ENCODE measurements at places on chromosomes 7 and 10.

DNA sequence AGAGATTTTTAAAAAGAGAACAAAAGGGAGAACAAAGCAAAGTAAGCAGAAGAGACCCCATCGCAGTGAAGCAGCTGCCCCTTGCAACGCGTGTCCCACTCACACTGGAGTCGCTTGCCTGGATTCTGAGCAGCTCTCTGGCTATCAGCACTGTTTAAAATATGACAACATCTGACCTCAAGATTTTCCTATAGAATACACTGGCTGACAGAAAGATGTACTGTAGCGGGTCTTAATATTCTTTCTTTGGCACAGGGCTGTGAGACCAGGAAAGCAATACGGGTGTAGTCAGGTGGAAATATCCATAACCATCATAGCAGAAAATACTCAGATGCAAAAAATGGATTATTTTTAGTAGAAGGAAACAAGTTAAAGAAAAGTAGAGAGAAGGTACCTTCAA lies 125.7 kb upstream of the TNS3 start:
- DNase-seq, result no peak

- DNase-seq, result peak; percentile 61
These were observed 102.1 kb upstream of the ANLN start for GRCh38 chr7:36287371-36288241.

GRCh38 chr7:90262438-90262837 lies 17.5 kb downstream of the CFAP69 start:
- DNase-seq, result no peak

- DNase-seq, result no peak
These were observed 453.5 kb upstream of the SEMA3A start for GRCh38 chr7:84647797-84648757.

DNA sequence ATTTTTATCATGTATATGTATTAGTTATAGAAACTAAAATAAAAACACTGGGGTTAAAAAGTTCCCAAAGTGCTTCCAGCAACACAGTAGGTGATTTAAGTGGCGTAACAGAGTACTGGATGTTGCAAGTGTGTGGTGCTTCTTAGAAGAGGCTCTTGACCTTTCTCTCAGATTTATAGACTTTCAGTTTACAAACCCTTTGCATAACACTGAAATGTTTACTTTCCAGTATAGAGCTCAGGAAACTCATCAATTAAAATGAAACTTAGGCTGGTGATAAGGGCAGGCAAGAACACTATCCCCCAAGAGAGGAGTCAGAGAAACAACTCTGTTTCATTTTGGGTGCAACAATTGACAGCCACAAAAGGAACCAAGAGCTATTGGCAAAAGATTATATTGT lies 27.5 kb upstream of the SMC3 start:
- DNase-seq, result no peak

- DNase-seq, result no peak
These were observed 46.8 kb downstream of the GNAI1 start for GRCh38 chr7:80181411-80181810.

- no peak for DNase-seq
These were observed 42.7 kb upstream of the TMEM196 start for GRCh38 chr7:19816128-19816527.

DNA sequence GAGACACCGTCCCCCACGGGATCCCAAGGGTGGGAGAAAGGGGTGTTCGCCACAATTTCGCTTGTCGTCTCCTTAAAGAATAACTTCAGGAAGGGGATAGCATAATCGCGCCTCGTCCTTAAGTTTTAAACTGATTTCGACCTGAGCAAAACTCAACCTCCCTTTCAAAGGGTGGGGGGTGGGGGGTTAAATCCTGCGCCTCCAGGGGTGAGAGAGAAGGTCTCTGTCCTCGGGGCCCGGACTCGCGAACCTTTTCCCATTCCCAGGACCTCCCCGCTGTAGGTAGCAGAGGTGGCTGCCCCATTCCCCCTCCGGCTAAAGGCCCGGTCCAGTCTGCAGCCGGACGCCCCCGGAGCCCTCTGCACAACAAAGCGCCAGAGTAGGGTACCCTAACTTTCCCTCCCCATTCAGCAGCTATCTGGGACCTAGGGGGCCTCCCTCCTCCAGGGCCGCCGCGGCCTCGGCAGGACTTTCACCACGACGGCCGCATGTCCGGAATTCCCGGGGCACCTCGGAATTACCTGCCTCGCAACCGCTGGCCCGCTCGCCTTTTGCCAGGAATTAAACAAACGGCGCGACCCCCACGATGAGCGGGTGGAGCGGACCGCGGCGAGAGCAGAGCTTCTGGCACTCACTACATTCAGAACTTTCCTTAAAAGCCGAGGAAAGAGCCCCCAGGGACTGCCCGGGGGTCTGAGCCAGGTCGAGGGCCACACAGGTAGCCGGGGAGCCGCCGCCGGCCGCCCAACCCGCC lies 1.7 kb downstream of the CDK6 start:
- peak; percentile 55 for DNase-seq

DNA sequence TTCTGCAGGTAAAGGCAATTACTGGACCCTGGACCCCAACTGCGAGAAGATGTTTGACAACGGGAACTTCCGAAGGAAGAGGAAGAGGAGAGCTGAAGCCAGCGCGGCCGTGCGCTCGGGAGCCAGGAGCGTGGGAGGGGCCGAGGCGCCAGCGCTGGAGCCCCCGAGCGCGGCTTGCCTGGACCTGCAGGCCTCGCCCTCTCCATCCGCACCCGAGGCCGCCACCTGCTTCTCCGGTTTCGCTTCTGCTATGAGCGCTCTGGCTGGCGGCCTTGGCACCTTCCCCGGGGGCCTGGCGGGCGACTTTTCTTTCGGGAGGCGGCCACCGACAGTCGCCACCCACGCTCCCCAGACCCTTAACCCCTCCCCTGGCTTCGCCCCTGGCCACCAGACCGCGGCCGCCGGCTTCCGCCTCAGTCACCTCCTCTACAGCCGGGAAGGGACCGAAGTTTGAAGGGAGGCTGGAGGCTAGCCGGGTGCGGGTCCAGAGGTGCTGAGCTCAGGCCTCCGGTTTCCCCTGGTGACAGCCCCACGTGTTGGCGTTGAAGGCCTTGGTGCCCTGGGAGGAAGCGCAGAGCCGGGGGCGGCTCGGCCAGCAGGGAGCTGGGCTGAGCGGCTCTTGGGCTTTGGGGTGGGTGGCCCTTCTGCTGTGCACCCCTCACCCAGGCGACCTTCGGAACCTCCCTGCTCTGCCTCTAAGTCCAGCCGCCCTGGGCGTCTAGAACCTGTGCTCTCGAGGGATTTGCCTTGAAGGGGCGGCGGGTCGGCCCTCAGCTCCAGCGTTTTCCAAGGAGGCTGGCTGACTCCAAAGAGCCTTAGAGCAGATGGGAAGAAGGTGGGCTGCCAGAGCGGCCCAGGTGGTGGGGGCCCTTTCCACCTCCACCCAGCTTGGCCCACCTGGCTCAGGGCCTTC lies 1.8 kb downstream of the FOXI2 start:
- DNase-seq, result no peak

DNA sequence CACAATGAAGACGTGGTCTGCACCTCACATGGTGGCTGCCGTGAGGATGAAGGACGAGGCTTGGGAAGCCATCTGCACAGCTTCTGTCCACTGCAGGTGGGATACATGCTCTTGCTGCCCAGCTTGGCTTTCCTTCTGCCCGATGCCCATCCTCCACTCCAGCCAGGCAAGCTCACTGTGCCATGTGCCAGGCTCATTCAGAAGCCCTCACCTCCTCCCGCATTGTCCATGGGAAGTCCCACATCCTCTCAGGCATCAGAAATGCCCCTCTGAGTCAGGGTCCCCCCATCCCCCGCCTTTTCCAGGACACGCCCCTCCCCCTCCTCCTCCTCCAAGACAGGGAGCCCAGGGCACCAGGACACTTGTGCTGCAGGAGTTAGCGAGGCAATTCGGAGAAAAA lies 4.6 kb upstream of the NOM1 start:
- DNase-seq, result no peak

DNA sequence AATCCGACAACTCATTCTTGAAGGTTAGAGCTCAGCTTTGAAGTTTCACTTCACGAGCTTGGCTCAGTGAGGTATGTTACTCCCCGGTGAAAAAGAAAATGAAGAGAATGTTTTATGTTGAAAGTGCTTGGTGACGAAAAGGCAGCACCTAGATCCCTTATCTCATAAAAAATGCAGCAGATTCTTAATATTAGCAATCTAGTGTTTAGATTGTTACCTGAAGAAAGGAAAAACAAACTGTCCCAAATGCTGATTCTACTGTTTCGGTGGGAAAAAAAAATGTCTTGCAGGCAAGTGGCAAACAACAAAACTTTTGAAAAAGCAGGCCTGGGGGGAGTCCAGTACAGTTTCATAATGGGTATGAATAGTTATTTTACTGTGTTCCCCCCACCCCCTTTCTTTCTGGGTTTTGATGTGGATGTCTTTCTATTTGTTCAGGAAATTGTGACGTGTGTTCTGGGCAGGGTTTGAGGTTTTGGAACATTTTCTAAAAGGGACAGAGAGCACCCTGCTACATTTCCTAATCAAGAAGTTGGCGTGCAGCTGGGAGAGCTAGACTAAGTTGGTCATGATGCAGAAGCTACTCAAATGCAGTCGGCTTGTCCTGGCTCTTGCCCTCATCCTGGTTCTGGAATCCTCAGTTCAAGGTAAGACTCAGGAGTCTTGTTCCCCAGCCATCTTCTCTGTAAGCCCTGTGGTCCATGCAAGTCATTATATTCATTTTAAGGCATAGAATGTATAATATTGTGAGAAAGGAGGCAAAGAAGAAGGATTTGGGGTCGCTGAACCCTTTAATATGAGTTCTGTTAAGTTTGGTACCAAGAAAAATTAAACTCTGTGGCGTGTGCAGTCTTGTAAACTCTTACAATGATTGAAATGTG lies at the start of gene SRGN:
Gene SRGN, plus strand, starts transcription at position 514 of the 881 bp plus-strand sequence. Its CDS starts 55 bp downstream, at position 569.
- peak; percentile 68 for DNase-seq

DNA sequence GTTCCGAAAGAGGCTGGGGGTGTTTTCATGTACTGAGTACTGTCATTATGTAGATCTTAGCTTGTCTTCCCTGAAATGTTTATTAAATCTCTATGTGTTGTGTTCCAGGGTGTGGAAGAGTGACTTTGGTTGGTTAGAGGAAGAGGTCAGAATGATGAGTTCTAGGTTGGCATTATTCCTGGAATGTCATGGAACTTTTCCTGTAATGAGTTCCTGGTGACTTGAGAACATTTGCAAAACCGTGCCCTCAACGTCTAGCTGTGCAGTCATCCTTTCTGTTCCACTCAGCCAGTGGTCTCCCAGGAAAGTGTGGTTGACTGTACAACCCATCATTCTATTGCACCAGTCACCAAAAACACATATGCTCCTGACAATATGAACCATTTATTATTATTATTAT lies 129.6 kb downstream of the BICC1 start:
- DNase-seq, result no peak

DNA sequence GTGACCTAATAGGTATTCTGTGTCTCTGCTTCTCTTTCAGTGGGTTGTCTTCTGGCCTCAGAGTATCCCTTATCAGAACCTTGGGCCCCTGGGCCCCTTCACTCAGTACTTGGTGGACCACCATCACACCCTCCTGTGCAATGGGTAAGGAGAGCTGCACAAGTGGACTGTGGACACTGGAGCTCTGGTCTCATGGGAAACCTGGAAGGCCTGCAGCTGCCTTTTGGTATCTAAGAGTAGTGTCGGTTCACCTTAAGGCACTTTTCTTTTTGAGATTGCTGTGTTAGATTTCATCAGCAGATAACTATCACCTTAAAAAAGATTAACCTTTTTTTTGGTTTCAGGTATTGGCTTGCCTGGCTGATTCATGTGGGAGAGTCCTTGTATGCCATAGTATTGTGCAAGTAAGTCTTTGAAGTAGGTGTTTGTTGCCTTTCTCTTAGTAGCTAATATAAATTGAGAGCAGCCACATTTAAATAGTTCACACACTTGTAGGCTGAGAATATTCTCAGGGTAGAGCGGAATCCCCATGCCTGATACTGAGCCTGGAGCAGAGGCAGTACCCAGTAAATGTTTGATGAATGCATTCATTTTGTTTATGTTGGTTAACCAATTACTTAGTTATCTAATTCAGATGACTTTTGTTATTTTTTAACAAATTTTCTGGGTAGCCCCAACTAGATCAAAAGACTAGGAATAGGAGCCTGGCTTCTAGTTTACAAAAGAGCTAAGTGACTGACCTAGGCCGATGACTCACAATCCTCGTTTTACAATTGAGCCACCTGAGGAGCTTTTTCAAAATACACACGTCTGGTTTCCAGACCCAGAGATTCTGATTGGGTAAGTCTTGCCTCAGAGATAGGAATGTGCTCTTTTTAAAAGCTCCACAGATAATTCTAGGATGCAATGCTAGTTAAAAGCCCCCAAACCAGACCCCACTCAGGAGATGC lies 3.6 kb downstream of the TMEM254 start:
- DNase-seq, result no peak

- DNase-seq, result peak; percentile 34
These were observed 11.4 kb upstream of the PAX4 start for GRCh38 chr7:127629268-127629854.

DNA sequence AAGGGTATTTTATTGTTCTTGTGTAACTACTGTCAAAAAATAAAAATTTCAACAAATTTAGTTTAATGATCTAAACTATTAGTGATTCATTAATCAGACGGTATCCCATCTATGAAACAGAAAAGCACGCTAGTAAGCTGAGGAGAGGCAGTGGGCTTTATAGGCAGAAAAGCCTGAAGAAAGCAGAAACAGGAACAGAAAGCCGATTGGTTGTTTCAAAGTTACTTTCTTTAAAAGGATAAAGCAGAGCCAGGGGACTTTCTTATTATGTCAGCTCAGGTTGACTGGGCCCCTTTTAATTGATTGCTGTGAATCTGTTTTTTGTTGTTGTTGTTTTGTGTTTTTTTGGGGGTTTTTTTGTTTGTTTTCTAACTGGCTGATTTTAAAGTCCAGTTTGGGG lies 105.5 kb downstream of the TES start:
- DNase-seq, result no peak

DNA sequence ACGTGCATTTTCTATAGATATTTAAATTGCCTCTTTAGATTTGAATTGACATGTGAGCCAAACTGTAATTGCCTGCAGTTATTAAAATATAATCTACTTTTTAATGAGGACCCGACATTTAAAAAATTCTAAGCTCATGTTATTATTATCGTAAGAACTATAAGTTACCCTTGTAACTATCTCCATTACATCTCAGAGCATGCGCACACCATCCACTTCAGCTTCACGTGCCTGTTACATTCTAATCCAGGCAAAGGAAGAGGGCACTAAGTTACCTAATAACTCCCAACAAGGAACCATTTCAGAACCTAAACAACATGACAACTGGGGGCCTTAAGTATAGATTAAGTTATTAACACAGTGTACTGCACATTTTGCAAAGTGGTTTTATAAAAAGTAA lies 509.0 kb upstream of the DPP6 start:
- no peak for DNase-seq

DNA sequence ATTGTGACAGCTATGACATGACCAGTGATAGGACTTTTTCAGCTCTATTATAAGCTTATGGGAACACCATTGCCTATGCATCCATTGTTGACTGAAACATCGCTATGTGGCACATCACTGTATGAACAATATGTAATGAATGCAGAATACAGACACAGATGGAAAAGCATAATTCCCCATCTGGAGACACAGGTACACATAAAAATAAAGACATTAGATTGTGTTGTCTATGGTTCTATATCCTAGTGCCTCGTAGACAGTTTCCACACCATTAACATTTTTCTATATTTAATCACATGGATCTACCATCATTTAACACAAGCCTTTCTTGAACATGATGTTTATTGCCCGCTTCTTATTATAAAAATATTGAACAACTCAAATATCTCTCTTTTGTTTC lies 96.3 kb upstream of the STK17A start:
- DNase-seq, result no peak

- no peak for DNase-seq
These were observed 2.2 kb downstream of the PDCD4 start for GRCh38 chr10:110873951-110874350.
